ENCODE measurements at places on chromosomes 7 and 10.

- no peak for ATAC-seq
These were observed 7.5 kb downstream of the MRPL32 start for GRCh38 chr7:42939457-42940240.

DNA sequence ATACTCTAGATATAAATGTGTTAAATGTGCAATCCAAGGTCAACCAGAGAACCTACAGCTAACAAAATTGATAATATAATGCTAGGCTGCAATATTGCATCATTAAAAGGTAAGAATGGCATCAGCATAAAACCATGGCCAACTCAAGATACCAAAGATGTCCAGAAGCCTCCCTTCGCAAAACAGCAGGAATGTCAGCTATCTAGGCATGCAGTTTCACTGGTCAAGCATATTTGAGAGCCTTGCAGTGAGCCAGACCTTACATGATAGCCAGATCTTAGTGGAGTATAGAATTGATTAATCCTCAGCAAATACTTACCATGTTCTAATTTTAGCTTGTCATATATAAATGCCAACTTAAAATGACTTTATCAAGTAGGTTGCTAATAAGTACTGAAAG, 138.8 kb downstream of the ZEB1 start:
- no peak for ATAC-seq

DNA sequence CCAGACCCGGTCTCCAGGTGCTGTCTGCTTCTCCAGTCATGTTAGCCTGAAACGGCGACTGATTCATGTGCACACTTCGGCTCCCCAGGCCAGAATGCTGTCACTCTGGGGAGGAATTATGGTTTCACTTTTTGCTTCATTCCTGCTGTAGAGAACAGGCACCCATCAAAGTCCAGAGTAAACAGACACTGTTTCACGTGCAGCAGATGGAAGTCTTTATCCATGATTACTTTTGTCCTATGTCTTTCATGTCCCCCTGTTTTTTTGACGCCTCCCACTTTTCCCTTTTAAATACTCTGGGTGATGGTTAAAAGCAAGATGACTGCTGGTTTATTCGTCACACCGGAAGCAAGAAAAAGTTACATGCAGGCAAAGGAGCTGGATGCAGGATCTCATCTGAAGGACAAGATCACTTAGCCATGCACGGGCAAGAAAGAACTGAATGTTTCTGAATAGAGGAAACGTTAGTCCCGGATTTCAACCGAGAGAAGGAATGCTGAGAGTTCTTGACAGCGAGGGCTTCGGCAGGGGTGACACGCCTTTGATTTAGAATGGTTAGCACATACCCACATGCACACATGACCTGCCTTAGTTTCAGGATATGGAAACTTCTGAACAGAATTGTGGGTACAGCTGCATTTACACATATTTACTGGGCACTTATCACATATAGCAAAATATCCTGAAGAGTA, 250.0 kb upstream of the KLF6 start:
- ATAC-seq, result peak; percentile 32

DNA sequence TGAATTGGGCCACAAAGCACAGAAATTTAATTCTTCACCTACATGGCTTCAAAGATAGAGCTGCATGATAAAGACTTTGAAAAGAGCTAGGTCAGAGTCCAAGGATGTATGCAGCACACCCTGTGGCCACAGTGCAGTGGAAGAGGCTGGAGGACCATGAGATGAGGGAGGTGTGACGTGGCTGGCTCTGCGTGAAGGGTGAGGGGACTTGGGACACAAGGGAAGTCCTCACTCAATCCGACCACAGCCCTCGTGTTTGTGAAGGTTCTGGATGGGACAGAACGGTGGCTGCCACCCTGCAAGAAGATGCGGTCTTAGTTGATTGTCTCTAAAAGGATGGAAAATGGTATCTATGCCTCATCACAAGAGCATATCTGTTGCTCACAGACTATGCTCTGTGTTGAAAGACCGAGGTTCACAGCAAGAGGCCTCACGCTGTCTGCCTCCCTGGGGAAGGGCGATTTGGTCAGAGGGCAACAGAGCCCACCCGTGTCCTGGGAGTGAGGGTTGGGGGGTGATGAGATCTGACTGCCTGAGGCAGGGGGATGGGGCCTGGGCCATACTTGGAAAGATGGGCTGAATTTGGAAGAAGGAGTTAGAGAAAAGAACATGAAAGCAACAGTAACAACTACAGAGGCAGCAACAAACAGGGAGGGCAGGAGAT, 174.4 kb upstream of the SHH start:
- no peak for ATAC-seq

DNA sequence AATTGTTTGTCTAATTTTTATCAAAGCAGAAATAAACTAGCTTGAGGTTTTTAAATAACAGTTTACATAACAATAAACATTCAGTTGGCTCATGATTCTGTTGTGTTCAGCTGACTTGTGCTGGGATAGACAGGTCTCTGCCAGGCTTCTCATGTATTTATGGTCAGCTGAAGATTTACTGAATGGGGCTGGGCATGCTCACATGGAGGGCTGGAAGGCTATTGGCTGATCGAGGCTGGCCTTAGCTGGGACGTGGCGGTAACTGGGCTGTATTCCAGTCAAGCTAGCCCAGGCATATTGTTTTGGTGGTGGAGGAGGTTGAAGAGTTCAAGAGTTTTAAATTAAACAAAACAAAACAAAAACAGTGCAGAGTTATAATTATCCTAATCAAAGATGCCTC, 251.0 kb upstream of the MTPN start:
- no peak for ATAC-seq

DNA sequence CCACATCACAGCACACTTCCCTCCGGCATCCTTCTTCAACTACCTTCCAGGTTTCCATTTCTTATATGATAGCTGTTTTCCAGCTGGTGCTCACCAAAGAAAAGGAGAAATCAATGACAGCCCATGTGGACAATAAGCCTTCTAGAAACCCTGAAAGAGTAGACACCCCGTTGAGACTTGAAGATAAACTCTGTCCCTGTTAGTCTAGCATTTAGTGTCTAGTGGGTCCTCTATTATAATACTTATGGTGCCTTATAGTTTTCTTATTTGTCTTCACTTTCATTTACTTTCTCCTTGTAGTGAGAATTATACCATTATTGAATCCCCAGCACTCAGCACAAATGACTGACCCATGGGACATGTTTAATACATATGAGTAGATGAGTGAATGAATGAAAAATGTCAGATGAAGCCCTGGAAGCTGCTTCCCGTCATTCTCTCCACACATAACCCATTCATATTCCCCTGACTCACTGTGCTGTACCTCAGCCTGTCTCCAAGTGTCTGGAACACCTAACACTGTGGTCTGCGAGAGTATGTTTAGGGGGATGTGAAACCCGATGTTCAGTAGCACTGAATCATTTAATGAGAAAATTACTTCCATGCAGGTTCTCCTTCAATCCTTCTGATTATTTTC, 377.6 kb downstream of the GPR158 start:
- ATAC-seq, result no peak

GRCh38 chr10:80498833-80499741, 38.6 kb upstream of the SH2D4B start:
- peak; percentile 88 for ATAC-seq

- no peak for ATAC-seq
These were observed 23.4 kb downstream of the EBF3 start for GRCh38 chr10:129940617-129941198.

DNA sequence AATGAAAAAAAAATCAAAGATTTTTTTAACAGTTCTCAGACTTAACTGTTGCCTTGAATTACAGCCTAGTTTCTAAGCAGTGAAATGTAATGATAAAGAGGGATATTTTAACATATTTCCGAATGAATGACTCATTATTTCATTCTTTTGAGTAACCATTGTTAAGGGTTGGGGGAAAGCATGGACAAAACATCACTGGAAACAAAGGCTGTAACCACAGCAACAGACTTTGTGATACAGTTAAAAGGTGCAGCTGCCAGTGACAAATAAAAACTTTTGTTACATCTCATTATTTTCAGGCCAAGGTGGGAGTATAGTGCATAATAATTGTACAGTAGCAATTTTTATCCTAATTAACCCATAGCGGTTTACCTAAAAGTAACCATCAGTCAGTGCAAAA, 172.6 kb downstream of the LRRTM3 start:
- no peak for ATAC-seq

- ATAC-seq, result no peak
These were observed at the start of gene DGKB for GRCh38 chr7:14902589-14903067. Gene DGKB, minus strand, starts transcription at chr7:14902751.

GRCh38 chr10:108597031-108597430, 1326.3 kb downstream of the XPNPEP1 start:
- ATAC-seq, result no peak

DNA sequence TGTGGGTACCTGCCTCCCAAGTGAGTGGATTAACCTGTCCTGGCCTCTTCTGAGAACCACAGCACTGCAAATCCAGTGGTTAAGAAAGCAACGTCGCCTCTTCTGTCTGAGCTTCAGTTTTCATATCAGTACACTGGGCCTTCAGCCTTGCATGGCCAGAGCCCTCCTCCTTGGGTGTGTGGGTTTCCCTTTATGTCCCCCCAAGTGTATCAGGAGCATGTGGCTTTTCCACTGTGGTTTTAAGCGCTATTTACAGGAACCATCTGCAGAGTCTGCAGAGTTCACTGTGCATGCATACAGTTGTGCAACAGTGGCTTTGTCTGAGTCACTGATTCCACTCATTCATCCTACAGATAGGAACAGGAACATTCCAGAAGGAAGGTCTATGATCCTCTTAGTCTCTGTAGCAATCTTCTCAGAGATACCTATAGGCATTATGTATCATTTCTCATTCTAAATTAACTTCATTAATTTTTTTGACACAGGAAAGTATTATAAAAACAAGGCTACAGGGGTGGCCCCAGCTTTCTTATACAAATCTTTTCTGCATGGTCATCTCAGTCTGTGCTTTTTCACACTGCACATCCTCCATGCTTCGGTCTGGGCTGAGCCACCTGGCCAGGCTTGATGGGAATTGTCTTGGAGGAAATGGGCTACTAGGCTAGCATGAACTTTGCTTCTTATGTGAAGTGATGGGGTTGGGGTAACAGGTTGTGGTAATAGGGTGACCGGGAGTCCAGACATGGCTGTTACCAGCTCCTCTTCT, 17.1 kb downstream of the MBL2 start:
- no peak for ATAC-seq

DNA sequence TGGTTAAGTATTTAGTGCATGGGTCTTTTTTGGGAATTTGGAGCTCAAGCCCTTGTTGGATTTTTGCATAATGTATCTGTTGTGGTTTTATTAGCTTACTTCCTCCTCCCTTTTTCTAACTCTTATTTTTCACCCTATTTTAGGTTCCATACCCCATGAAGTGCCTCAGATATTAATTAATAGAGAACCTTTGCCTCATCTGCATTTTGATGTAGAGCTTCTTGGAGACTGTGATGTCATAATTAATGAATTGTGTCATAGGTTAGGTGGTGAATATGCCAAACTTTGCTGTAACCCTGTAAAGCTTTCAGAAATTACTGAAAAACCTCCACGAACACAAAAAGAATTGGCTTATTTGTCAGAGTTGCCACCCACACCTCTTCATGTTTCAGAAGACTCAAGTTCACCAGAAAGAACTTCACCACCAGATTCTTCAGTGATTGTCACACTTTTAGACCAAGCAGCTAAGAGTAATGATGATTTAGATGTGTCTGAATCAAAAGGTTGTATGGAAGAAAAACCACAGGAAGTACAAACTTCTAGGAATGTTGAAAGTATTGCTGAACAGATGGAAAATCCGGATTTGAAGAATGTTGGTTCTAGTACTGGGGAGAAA, 28.0 kb downstream of the SIRT1 start:
- no peak for ATAC-seq

- ATAC-seq, result no peak
These were observed 8.5 kb upstream of the ZNF22 start for GRCh38 chr10:44992070-44992731.

DNA sequence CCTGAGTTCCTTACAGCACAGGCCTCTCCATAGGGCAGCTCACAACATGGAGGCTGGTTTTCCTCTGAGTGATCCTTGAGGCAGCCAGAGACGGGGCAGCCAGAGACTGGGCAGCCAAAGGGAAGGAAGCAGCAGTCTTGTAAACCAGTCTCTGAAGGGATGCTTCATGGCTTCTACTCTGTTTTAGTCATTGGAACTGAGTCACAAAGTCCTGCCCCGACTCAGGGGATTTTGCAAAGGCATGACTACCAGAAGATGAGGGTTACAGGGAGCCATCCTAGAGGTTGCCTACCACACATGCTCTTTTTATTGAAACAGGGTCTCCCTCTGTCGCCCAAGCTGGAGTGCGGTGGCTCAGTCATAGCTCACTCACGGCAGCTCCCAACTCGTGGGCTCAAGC, 44.4 kb upstream of the COMMD3 start:
- ATAC-seq, result no peak

GRCh38 chr10:132744839-132745238, 41.1 kb downstream of the NKX6-2 start:
- ATAC-seq, result no peak

GRCh38 chr7:6262221-6262620, 10.2 kb downstream of the CYTH3 start:
- ATAC-seq, result no peak

- ATAC-seq, result no peak
These were observed 1.5 kb downstream of the SUN1 start for GRCh38 chr7:833601-834258.

- no peak for ATAC-seq
These were observed 18.7 kb upstream of the KNDC1 start for GRCh38 chr10:133141144-133141957.

- ATAC-seq, result no peak
These were observed 42.1 kb upstream of the EMX2 start for GRCh38 chr10:117500456-117500855.

- no peak for ATAC-seq
These were observed 340.1 kb downstream of the PHF14 start for GRCh38 chr7:11313801-11314200.

DNA sequence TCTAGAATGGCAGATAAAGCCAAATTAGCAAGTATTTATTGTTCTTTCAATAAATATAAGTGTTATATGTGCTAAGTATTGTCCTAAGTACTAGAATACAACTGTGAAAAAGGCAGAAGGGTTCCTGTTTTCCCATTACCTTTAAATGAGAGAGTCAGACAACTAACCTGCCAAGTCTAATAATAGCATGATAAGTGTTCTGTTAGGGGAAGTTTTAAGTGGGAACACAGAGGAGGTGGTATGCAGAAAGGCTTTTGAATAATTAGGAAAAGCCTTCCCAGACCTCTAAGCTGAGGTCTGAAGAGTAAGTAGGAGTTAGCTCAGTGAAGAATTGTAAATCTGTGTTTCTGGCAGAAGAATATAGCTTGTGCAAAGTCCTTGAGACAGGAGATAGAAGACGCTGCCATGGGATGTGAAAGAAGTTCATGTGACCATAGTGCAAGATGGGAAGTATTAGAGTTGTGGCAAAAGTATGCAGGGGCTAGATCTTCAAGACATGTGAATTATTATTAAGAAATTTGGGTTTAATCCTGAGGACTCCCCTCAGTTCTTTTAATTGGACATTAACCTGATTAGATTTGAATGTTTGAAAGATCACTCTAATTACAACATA, 12.5 kb downstream of the SHOC2 start:
- ATAC-seq, result no peak

- ATAC-seq, result peak; percentile 85
These were observed 68.8 kb upstream of the GSDME start for GRCh38 chr7:24825931-24826661.
